ENCODE measurements at places on chromosomes 16 and 17. TPM values are rescaled to one million over a fixed set of nuclear protein-coding genes. Genes with fewer than 3 reads are reported as not detected.

PRR15L gene
- not detected for polyA plus RNA-seq

KRT9 gene
- polyA plus RNA-seq = not detected

STH gene
- polyA plus RNA-seq = not detected

CSF3 gene
- polyA plus RNA-seq = not detected

MYL4 gene
- polyA plus RNA-seq = not detected

- DNase-seq = no peak
Measured at GRCh38 chr17:51510940-51511339, 250.6 kb downstream of the UTP18 start.

DNA sequence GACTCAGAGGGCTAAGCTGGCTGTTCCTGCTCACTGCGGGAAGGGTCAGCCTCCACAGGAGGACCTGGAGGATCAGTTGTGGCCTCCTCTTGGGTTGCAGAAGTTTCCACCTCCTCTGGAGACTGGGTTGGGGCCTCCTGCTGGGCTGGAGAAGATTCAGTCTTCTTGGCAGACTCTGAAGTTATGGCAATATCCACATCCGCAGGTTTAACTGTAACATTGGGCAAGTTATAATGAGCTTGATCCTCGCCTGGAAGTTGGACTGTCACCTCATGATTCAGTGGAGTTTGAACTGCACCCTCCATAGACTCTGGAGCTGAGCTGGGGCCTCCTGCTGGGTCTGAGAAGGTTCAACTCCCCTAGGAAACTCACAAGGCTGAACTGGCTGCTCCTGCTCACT is 47.6 kb upstream of the TMEM97 start:
- DNase-seq = no peak

DNA sequence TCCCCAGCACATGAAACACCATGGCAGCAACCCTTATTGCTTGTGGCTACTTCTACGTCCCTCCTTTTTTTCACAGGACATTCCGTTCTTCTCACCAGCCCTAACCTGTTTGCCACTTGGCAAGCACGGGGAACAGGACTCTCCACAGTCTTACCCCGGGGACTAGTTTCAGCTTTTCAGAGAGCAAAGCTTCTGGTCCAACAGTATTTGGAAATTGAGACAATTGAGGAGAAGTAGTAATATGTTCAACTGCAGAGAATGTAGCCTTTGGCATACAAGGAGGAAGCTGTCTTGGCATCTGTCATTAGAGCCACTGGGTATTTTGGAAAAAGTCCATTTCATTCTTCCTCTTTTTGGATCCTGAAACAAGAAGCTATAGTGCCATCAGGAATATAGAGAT is 65.7 kb downstream of the MAP2K6 start:
- DNase-seq = no peak

- DNase-seq = peak; percentile 37
Measured at GRCh38 chr16:68031951-68032350, 8.9 kb downstream of the DUS2 start.

- DNase-seq = peak; percentile 49
Measured at GRCh38 chr16:88561485-88562359, 8.5 kb upstream of the ZC3H18 start.

- DNase-seq = no peak
Measured at GRCh38 chr17:56793531-56793930, 40.2 kb downstream of the C17orf67 start.
